Stimulated activated CD8-positive, alpha-beta memory T cell treated with anti-CD3 and anti-CD28 coated beads, Interleukin-7, amount 100 ng/mL, for 4 hours (primary cell): ENCODE measurements at places on chromosomes 2 and 18.
A peak's percentile ranks its signal among the peaks of the same experiment; 100 is the strongest.

DNA sequence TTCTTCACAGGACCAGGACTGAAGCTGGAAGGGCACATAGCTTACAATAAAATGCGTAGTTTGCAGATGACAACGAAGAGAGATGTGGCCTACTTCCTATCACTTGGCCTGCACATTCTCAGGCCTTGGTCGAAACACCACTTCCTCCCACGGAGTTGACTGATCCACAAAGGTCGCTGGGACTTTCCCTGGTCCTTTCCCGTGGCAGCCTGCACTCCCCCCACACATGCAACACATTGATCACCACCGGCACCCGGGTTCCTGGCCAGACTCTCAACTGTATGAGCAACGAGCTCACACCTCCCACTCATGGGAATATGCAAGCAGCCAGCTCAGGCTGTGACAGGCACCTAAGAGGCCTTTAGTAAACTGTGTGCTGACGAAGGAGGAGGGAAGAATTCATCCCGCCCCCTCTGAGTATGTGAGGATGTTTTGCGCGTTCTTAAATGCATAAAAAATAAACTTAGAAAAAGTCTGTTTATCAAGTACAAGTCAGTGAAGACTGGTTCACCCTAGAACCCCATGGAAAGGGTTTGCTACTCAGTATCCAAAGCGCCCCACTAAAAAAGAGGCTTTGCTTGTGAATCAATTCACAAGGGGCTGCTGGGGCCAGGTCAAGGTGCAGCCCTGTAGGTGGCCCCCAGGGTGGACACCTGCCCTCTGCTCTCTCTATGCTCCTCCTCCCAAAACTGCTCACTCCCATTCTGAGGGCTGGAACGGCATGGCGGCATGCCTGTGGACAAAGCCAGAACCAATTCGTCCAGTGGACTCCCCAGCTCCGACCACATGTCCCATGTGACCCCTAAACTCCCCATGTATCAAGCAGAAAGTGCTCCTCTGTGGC is 154.3 kb downstream of the EIPR1 start:
- peak; percentile 64 for DNase-seq

- DNase-seq = no peak
Measured at GRCh38 chr2:60212181-60212945, 341.1 kb downstream of the BCL11A start.

GRCh38 chr18:78423811-78424210 is 555.8 kb upstream of the SALL3 start:
- no peak for DNase-seq

GRCh38 chr2:107008843-107009242 is 122.9 kb upstream of the ST6GAL2 start:
- no peak for DNase-seq

DNA sequence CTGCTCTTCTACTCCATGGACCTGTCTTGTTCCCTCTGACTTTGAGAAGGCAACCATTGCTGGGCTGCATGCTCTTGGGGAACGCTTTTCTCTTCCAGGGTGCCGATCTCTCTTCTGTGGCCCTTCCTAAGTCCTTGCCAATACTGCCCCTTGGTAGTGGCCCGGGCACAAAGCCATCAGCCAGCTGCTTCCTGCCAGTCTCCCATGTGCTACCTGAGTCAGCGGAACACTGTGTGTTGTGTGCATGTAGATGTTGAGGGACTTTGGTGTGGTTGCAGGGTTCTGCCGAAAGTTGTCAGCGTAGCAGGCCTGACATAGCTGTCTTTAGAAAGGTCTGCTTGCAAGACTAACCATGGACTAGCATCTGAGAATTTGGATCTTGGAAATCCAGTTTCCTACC is 35.4 kb downstream of the MGAT5 start:
- no peak for DNase-seq

GRCh38 chr2:96427917-96428316 is 77.2 kb downstream of the NEURL3 start:
- no peak for DNase-seq

GRCh38 chr18:23398401-23398800 is 54.7 kb upstream of the RIOK3 start:
- DNase-seq = no peak

- no peak for DNase-seq
Measured at GRCh38 chr18:56789004-56789888, 138.1 kb downstream of the WDR7 start.
